Activated naive CD8-positive, alpha-beta T cell treated with anti-CD3 and anti-CD28 coated beads, Interleukin-2, amount 50 U/mL, for 24 hours (primary cell): ENCODE measurements at places on chromosomes 2 and 18.

DNA sequence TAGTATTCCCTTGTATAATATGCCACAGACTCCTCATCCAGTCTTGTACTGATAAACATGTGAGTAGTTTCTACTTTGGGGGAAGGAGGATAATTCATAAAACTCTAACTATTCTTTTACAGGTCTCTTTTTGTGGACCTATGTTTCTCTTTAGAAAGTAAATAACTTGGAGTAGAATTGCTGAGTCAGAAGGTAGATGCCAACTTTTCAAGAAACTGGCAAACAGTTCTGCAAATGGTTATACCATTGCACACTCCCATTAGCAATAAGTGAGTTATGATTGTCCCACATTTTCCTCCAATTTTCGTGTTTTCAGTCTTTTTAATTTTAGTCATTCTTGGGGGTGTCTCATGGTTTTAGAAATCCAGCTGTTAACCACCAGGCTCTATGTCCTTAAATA is 477.2 kb upstream of the LRRTM4 start:
- DNase-seq, result no peak

DNA sequence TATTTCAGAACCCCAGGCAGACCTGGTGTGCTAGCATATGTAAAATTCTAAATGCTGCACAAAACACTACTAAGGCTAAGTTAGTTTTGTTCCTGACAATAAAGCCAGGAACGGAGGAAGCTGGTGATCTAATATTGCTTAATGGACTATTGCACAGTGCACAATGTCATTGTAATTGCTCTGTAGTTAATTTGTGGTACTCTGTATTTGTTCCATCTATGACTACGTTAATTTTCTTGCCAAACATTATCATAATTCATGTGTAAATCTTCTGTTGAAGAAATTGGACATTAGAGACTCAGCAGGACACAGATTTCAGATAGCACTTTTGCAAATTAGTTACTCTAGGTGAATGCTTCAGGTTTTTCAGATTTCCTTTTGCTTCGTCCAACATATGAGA is 232.3 kb downstream of the RIT2 start:
- DNase-seq, result no peak

- DNase-seq, result no peak
Measured at GRCh38 chr2:6657855-6658254, 207.9 kb downstream of the CMPK2 start.

DNA sequence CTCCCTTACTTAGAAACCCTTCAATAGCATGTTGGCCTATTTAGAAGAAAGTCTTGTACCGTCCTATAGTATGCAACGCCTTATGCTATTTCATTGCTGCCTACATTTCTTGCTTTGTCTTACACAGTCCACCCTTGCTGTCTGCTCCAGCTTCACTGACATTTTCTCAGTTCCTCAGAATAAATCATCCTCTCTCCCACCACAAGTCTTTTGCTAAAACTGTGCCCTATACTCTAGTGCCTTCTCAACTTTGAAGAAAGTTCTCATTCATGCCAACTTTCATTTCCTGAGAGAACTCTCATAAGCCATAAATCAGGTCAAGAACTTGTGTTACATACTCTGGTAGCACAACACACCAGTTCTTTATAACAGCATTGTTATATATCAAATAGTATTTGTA is 54.3 kb upstream of the COL3A1 start:
- DNase-seq, result no peak

DNA sequence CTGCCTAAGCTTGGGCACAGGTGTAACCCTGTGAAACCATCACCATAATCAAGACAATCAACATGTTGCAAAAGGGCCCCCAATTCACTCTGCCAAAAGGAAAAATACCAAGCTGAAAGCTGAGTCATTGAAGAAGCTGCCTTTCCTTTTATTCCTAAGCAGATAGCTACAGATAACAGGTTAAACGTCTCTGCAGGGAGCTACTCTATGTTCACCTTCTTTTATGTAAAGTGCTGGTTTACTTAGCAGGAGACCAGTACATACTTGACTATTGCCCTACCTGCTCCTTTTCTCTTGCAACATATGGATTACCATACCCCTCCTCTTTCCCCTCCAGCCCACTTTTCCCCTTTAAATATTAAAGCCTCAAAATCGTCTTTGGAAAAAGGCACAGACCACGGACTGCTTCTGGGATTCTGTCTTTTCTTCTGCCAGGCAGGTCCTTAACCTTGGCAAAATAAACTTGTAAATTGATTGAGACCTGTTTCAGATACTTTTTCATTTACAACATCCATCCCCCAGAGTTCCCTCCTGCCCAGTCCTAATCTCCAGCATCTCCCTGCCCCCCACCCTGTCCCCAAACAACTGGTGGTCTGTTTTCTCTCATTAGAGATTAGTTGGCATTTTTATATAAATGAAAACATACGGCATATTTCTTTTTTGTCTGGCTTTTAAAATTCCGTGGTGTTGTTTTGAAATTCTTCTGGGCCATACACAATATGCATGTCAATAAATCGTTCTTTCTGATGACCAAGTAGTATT is 37.8 kb upstream of the LDLRAD4 start:
- DNase-seq, result no peak

DNA sequence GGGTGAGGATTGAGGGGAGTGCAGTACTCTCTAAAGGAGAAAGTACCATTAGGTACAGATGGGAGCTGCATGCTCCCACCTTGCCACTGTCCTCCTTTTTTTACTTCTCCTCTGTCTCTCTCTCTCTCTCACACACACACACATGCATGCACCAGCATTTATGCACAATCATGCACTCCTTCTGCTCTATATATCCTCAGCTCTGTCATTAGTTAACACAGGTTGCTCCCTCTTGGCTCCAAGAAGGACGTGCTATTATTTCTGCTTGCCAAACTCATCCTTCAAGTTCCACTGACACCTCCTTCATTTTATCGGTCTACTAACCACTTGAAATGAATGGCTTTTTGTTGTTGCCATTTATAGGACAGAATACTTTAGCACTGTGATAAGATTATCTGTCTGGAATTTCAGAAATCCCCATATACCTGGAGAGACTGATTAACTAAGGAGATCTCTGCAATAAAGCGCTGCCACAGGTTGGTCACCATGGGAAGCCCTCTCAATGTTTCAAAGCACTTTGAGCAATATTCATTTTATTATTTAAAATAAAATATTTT is 178.5 kb upstream of the TRIB2 start:
- DNase-seq, result no peak

GRCh38 chr2:99066075-99066958 is 75.2 kb upstream of the C2orf15 start:
- DNase-seq, result no peak

- no peak for DNase-seq
Measured at GRCh38 chr18:73742957-73743356, 404.7 kb downstream of the FBXO15 start.

DNA sequence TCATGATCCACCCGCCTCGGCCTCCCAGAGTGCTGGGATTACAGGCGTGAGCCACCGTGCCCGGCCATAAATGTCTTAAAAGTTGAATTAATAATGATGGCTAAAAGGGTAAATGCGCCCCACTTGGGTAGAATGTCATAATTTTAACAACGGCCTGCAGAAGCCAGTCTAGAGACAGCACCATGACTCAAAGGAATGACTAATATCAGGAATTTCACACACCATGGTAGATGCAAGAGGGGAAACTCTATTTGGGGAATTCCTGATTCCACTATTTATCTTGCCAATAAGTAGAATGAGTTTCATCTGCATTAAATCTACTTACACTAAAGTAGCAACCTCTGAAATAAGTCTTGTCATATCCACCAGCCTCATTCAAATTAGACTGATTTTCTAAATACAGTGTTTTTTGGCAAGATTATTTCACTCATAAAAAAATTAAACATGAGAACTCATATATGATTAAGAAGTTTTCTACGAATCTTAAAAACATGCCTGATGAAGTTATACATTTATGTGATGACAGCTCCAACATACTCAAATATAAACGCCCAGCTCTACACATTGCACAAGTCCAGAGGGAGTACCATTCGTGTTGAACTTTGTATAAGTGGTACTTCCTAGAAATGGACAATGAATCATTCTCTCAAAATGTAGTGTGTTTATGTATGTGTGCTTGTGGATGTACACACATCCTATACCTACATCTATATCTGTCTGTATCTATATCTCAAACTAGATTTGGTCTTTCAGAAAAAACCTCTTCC is 309.7 kb downstream of the IRS1 start:
- no peak for DNase-seq

- no peak for DNase-seq
Measured at GRCh38 chr2:201172279-201172678, 10.7 kb upstream of the CASP10 start.

GRCh38 chr2:16908656-16909055 is 243.0 kb upstream of the CYRIA start:
- DNase-seq, result no peak

GRCh38 chr18:11290786-11291185 is 141.4 kb upstream of the PIEZO2 start:
- DNase-seq, result no peak

- DNase-seq, result no peak
Measured at GRCh38 chr2:233409286-233409991, 55.1 kb downstream of the DGKD start.

DNA sequence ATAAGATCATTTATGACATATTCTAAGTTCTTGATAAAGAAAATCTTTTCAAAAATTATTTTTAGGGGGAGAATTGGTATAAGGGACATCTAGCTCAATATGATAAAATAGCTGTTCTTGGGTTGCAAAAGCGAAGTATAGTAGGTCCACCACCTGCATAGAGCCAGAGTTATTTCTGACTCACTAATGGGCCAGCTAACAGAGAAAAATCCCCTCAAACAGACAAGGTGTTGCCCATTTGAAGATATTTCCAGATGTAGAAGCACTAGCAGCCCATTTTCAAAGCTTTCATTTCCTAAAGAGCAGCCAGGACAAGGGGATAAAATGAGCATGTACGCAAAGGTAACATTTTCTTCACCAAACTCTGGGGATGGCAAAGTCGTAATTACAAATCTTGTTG is 165.7 kb upstream of the FN1 start:
- no peak for DNase-seq

- no peak for DNase-seq
Measured at GRCh38 chr2:198322275-198322674, 517.9 kb downstream of the PLCL1 start.

DNA sequence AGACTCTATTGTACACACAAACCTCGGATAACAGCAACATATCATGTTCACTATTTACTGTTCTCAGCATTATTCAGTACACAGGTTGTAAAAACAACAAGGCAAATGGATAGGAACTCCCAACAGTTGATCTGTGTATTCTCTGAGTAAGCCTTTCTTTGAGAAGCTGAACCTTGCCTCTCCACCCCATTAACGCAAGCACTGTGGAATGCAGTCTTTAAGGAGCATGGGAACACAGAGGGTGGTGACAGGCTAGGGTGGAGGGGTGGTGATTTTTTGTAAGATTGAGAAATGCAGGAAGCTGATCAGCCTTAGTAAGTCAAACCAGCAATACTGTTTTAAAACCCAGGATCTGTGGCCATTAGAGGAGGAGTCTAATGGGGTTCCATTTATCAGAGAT is 19.6 kb upstream of the SERPINB11 start:
- DNase-seq, result no peak

DNA sequence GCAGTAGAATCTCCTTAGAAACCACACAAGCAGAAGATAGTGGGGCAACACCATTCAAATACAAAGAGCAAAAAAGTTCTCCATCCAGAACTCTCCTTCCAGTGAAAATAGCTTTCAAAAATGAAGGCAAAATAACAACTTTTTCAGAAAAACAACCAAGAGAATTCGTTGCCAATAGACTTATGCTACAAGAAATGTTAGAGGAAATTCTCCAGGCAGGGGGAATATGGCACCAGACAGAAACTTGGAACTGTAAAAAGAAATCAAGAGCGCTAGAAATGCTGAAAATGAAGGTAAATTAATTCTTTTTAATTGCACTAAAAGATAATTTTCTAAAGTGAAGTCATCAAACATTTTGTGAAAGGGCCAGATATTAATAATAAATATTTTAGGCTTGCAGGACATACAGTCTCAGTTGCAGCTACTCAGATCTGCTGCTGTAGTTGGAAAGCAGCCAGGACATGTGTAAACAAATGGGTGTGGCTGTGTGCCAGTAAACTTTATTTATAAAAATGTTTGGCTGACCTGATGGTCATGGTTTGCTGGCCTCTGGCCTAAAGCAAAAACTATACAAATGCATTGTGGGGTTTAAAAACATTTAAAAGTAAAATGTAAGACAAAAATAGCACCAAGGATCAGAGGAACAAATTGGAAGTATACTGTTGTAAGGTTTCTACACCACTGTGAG is 73.7 kb upstream of the TGFA start:
- no peak for DNase-seq

GRCh38 chr18:61957801-61958516 is 65.2 kb upstream of the RNF152 start:
- no peak for DNase-seq

DNA sequence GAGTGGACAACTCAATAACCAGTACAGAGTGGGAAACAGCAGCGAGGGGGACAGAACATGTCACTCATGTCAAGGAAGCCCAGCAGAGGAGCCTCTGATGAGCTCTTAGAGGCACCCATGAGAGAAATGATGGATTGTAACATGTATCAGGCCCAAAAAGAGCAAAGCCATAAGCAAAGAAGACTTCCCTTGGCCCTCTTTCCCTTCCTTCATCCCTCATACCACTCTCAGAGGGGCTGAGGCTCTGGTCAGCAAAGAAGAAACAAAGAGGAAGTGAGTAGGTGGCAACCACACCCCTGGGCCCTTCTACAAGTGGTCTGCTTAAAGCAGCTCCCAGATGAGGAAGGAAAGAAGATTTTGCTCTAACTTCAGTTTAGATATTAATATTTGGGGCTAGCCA is 112.8 kb downstream of the CDC42EP3 start:
- no peak for DNase-seq

- DNase-seq, result no peak
Measured at GRCh38 chr2:73640946-73641766, 1.1 kb downstream of the NAT8 start.

DNA sequence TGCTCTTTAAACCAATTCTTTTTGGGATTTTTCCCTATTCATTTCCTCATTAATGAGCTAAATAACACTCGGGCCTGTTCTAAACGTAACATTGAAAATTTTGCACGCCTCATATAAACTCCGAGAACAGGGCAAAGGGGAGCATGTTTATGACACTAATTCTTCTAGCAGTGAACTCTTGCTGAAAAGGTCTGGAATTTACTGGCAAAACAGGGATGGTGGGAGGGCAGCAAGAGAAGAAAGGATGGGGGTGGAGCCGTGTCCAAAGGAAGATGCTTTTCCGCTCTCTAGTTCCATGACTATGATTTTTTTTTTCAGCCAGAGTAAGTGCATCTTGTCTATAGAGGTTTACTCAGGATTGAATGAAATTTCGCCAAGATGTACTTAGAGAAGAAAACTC is 50.0 kb upstream of the IL1R1 start:
- DNase-seq, result no peak

- DNase-seq, result no peak
Measured at GRCh38 chr18:21004726-21005125, 106.9 kb downstream of the ROCK1 start.

DNA sequence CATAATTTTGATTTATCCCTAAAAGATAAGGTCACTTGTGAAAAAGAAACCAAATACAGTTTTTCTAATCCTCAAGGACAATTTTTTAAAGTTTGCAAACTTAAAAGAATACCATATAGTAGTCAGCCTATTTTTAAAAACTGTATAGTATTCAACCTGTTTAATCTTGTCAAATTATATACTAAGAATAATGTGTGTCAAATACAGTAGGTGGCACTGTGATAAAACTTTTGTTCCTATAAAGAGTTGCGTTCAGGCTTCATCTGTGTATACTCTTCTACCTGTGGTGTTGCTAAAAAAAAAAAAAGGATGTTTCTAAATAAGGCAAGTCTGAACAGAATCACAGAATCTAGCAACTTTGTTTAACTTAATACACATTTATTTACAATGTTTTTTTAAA is 68.6 kb downstream of the CCDC138 start:
- DNase-seq, result no peak

GRCh38 chr2:75798569-75798968 is 87.9 kb upstream of the GCFC2 start:
- DNase-seq, result no peak
